ENCODE measurements at places on chromosomes 13 and 19.

DNA sequence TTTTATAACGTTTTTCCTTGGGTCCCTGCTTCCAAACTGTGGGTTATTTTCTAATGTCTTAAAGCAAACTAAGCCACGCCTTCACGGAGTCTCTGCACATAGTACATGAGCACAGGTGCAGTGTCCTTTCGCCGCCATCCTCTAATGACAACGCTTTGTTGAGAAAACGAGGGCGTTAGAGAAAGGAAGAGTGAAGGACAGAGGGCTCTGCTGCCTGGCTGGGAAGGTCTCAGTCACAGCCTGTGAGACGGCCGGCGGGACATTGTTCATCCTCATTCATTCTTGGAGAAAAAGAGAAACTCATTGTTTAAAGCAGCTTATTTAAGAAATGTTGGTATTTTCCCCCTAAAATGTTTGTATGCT, 9.5 kb downstream of the IL17D start:
- DNase-seq: no peak

DNA sequence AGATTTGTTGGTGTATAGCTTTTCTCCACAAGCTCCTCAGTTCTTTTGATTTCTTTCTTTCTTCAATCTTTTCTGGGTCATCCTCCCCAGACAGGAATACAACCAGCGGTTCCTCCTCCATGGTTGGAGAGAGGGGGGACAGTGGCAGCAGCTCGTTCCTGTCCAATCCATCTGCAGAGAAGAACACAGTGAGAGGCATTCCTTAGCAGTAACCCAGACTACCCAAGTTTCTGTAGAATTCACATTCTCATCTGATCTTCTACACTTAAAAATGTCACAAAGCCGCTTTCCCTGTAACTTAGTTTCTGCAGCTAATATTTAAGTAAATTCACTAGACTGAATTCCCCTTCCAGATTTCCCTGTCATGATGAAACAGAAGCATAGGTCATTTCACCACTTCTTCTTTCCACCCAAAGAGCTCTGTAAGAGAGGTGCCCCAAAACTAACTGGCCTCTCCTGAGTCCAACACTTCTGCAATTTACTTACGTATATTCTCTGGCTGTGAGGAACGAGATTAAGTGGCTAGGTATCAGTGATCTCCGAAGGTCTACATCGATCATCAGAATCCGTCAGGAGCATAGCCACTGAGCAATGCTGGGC, 171.9 kb downstream of the TBC1D4 start:
- no peak for DNase-seq

- no peak for DNase-seq
Observed at GRCh38 chr13:43544631-43545030, 242.1 kb downstream of the ENOX1 start.

GRCh38 chr13:35731471-35731870, 255.0 kb upstream of the MAB21L1 start:
- DNase-seq: no peak

- no peak for DNase-seq
Observed at GRCh38 chr13:66853564-66853963, 376.6 kb downstream of the PCDH9 start.

DNA sequence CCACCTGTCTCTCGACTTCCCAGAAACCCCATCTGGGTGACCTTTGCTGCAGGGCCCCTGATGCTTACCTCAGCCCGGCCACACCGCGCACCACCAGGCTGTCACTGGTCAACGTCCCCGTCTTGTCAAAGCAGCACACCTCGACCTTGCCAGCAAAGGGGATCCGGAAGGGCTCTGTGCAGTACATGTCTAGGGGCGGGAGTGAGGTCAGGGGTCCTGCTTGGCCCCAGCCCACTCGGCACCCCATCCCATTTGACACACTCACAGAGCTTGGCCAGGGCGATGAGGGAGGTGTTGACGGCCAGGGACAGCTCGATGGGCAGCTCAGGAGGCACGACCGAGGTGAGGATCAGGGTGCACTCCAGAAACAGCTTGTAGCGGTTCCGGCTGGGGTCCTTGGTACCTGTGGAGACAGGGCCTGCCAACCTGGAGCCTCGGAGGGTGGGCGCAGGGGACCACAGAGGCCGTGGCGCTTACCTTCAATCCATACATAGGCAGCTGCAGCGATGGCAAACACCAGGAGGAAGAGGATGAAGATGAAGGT, 8.4 kb downstream of the ATP13A1 start:
- no peak for DNase-seq

GRCh38 chr13:84050536-84050935, 168.3 kb upstream of the SLITRK1 start:
- no peak for DNase-seq

DNA sequence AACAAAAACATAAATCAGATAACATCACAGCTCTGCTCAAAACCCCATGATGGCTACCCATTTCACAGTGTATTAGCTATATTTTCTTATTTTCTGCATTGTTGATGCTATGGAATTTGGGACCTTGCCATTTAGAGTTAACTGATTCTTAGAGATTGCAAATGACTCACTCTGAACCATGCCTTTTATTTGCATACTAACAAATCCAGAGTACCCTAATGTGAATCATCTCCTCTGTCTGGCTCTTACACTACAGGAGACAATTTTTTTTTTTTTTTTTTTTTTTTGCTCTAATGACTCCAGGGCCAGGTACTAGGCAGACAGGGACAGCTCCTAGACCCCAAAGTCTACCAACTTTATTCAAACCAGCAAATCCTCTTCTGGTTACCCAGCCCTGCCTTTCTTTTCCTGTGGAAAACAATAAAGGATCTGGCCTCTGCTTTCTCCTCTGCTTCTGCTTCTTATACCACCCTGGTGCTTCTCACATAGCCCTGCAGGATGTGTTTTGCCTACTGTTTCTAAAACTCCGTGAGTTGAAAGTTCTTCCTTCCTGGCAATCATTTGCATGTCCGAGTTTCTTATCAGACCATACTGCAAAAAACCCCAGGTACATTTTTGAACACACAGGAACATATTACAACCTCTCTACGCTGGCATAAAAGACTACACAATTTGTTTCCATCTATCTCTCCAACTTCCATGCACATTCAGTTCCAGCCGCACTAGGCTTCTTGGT, 10.6 kb upstream of the ZNF460 start:
- DNase-seq: no peak

GRCh38 chr19:45607071-45608029, 5.3 kb upstream of the GPR4 start:
- peak; percentile 64 for DNase-seq

- no peak for DNase-seq
Observed at GRCh38 chr19:10646456-10647159, 7.5 kb upstream of the ILF3 start.

All from right lung (tissue), 10 donors.